ENCODE measurements at places on chromosomes 2 and 18. TPM values are rescaled to one million over a fixed set of nuclear protein-coding genes. Genes with fewer than 3 reads are reported as not detected.

ARHGEF4 gene
- polyA plus RNA-seq: 26.0 TPM

ANTXR1 gene
- 25.6 TPM for polyA plus RNA-seq

ZSWIM2 gene
- not detected for polyA plus RNA-seq

CASP10 gene
- polyA plus RNA-seq: not detected

CCDC74B gene
- 7.8 TPM for polyA plus RNA-seq

C1GALT1C1L gene
- not detected for polyA plus RNA-seq

CHN1 gene
- 90.2 TPM for polyA plus RNA-seq

RESP18 gene
- polyA plus RNA-seq: not detected

MAP2 gene
- polyA plus RNA-seq: 0.27 TPM

CHRNG gene
- polyA plus RNA-seq: 0.37 TPM

DNA sequence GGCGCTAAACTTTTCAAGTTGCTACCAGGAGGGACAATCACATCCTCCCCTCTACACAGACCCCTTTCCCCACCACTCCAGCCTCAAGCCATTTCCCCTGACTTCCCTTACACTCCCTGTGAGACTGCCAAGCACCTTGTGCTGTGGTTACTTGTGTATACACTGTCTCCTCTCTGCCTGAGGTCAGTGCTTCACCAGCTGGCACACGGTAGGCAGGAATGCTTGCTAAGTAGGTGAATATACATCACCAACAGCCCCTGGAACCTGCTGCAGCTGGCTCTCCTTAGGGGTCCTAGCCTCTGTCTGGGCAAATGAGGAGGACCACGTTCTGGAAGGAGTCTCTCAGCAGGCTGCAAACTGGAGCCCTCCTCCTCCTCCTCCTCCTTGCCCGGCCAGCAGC, 38.3 kb upstream of the ACAA2 start:
- DNase-seq: no peak
- H3K27ac ChIP-seq: no peak overlapping the region
- no peaks in the 10 kb centered on the region for H3K27me3 ChIP-seq

- H3K27me3 ChIP-seq: peaks cover 5% of the 10 kb centered on the region
- H3K27ac ChIP-seq: no peak overlapping the region
- H3K4me3 ChIP-seq: no peak overlapping the region
- DNase-seq: no peak
- H3K4me1 ChIP-seq: no peaks in the 10 kb centered on the region
Measured at GRCh38 chr2:204223046-204223445, 286.5 kb downstream of the ICOS start.

DNA sequence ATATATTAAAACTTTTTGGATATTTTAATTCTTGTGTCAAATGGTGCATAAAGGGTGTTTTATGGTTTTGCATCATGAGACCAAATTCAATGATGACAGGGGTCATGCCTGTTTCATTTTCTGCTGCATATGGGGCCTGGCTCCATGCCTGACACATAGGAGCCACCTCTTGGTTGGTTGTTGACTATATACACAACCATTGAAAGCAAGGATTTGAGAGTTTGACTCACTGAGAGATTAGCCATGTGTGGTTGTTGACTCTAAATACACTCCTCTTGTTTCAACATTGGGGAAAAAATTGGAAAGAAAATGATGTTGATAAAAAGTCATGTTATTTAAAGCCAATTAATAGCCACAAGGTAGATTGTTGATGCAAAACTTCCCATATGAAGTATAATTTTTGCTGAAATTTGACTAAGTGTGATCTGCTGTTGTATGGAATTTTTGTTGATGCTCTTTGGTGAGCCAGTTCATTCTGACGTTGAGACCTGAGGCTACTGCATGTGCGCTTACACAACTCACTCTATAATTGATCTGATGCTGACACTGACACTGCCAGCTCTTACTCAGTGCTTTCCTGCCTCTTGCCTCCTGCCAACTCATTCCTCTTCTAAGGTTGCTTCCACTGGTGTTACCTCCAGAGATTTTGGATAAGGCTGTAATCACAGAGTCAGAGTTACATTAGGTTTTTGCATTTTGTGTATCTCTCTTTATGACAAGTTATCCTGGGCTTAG, 446.2 kb upstream of the SLC14A2 start:
- no peak overlapping the region for H3K27ac ChIP-seq
- H3K36me3 ChIP-seq: no peaks in the 10 kb centered on the region
- peaks cover 73% of the 10 kb centered on the region for H3K27me3 ChIP-seq
- H3K4me3 ChIP-seq: no peak overlapping the region

GRCh38 chr18:33470216-33470615, 29.7 kb upstream of the CCDC178 start:
- H3K4me3 ChIP-seq: no peak overlapping the region
- no peak overlapping the region for H3K27ac ChIP-seq
- no peaks in the 10 kb centered on the region for H3K27me3 ChIP-seq
- no peaks in the 10 kb centered on the region for H3K36me3 ChIP-seq
- H3K4me1 ChIP-seq: no peaks in the 10 kb centered on the region

DNA sequence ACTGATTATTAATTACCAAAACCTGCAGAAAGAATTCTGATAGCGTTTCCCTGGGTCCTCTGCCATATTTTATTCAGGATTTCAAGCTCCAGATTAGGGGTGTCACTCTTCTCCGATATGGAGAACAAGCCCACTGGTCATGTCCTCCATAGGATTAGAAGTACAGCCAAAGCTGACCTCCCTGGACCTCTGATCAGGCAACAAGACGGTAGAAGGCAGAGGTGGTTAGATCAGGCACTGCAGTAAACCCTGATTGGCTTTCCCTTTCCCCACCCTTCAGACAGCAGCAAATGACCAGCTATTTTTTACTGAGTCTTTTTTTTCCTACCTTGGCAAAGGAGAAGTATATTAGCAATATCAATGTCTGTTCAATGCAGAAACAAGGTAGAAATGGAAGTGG, 37.7 kb downstream of the SPC25 start:
- peaks cover 8% of the 10 kb centered on the region for H3K4me1 ChIP-seq
- no peaks in the 10 kb centered on the region for H3K27me3 ChIP-seq
- DNase-seq: no peak
- no peak overlapping the region for H3K4me3 ChIP-seq

DNA sequence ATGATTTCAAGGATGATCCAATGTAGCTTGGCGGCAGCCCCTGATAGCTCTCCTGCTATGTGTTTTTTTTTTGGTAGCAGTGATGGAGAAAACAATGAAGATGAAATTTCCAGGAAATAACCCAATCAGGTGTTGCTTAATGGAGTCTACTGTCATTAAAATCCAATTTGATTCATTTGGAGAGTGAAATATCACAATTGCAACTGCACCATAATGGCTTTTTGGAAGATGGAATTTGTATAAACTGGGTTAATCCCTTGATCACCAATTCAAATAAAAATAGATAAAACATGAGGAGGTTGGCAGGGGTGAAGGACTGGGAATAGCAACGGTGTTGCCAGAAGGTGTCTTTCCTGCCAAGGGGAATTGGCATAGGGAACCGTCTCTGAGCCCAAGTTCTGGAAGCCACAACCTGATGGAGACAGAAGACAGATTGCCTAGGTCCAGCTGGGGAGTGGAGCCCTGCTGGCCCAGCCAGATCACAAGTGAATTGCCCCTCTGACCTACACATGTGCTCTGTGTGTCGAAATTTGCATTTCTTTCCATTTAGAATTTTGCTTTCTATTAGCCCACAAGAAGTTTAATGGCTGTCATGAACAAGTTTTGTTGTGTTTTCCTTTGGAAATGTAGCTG, 170.3 kb upstream of the SPRED2 start:
- no peaks in the 10 kb centered on the region for H3K4me1 ChIP-seq
- H3K36me3 ChIP-seq: no peaks in the 10 kb centered on the region
- no peak overlapping the region for H3K27ac ChIP-seq
- peaks cover 33% of the 10 kb centered on the region for H3K27me3 ChIP-seq

- no peaks in the 10 kb centered on the region for H3K36me3 ChIP-seq
- no peak overlapping the region for H3K4me3 ChIP-seq
- no peaks in the 10 kb centered on the region for H3K27me3 ChIP-seq
- no peaks in the 10 kb centered on the region for H3K4me1 ChIP-seq
- no peak overlapping the region for H3K27ac ChIP-seq
- peak; percentile 42 for DNase-seq
Measured at GRCh38 chr2:138846216-138846821, 66.1 kb upstream of the NXPH2 start.

DNA sequence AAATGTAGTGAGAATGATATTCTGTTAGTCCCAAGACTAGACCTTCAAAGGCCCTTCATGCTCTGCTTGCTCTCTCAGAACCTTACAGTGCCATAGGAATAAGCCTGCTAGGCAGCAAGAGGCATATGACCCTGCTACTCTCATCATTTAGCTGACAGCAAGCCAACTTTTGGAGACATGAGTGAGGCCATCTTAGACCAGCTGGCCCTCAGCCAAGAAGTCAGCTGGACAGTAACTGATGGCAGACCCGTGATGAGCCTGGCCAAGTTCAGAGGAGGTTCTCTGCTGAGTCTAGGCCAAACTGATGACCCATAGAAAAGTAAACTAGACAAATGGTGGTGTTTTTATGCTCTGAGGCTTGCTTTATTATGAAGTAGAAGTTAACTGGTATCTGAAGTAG, 82.6 kb downstream of the C18orf54 start:
- H3K36me3 ChIP-seq: no peaks in the 10 kb centered on the region
- H3K4me3 ChIP-seq: no peak overlapping the region
- no peak for DNase-seq
- no peaks in the 10 kb centered on the region for H3K4me1 ChIP-seq

GRCh38 chr18:49544362-49544761, 17.5 kb upstream of the LIPG start:
- H3K27ac ChIP-seq: no peak overlapping the region
- H3K4me1 ChIP-seq: peaks cover 9% of the 10 kb centered on the region
- H3K27me3 ChIP-seq: no peaks in the 10 kb centered on the region
- no peaks in the 10 kb centered on the region for H3K36me3 ChIP-seq

DNA sequence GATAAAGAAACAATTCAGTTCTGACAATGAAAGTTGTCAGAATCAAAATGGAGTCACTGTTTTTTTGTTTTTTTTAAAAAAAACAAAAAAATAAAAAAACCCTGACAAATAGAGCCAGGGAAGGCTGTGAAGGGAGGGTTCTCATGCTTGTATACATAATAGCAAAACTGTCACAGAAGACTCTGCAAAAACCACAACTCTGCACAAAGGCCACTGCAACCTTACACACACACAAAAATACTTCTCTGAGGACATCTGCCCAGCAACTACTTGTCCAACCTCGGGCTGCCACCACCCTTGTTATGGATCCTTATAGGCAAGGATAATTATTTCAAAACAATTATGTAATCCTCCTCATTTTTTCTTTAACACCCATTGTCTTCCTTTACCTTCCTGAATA, 41.9 kb upstream of the C2orf66 start:
- peaks cover 7% of the 10 kb centered on the region for H3K36me3 ChIP-seq
- no peak overlapping the region for H3K27ac ChIP-seq
- DNase-seq: no peak

GRCh38 chr2:195498176-195498575, 158.8 kb upstream of the SLC39A10 start:
- no peaks in the 10 kb centered on the region for H3K4me1 ChIP-seq
- H3K27me3 ChIP-seq: no peaks in the 10 kb centered on the region
- no peak overlapping the region for H3K27ac ChIP-seq
- no peak overlapping the region for H3K4me3 ChIP-seq

GRCh38 chr2:43024515-43025011, 201.8 kb downstream of the ZFP36L2 start:
- no peak overlapping the region for H3K27ac ChIP-seq
- peak; percentile 71 for DNase-seq
- H3K4me3 ChIP-seq: no peak overlapping the region
- no peaks in the 10 kb centered on the region for H3K36me3 ChIP-seq
- H3K4me1 ChIP-seq: peaks cover 4% of the 10 kb centered on the region

DNA sequence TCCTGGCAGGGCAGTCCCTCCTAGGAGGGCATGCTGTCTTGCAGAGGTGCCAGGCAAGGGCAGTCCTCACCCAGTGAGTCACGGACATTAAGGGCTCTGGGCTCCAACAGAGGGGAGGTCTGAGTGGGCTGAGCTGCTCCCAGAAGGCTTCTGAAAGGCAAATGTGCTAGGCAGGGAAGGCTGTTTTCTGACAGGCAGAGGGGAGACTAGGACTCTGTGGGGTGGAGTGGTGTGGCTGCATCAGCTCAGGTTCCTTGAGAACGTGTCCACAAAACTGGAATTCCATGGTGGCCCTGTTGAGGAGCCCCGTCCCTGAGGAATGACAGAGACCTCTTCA, 283.5 kb downstream of the MYCN start:
- H3K27me3 ChIP-seq: no peaks in the 10 kb centered on the region
- DNase-seq: no peak
- peaks cover 5% of the 10 kb centered on the region for H3K4me1 ChIP-seq

DNA sequence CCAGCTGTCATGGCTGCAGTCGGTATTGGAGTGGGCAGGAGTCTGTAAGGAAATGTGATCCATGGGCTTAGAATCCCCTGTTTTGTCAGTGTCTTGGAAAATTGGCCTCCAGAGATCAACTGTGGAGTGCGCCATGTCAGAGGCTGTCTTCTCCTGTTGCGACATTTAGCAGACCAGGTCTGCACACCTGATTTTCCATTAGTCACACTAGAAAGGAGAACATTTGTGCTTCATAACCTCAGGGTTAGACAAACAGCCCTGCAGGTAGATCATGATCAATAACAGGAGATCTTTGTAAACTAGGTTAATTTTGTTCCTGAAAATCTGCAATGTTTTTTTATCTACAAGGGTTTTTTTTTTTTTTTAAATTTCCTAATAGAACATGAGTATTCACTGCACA, 28.0 kb downstream of the LDLRAD4 start:
- no peaks in the 10 kb centered on the region for H3K27me3 ChIP-seq
- DNase-seq: no peak
- H3K27ac ChIP-seq: no peak overlapping the region
- no peaks in the 10 kb centered on the region for H3K36me3 ChIP-seq
- no peak overlapping the region for H3K4me3 ChIP-seq
- no peaks in the 10 kb centered on the region for H3K4me1 ChIP-seq

DNA sequence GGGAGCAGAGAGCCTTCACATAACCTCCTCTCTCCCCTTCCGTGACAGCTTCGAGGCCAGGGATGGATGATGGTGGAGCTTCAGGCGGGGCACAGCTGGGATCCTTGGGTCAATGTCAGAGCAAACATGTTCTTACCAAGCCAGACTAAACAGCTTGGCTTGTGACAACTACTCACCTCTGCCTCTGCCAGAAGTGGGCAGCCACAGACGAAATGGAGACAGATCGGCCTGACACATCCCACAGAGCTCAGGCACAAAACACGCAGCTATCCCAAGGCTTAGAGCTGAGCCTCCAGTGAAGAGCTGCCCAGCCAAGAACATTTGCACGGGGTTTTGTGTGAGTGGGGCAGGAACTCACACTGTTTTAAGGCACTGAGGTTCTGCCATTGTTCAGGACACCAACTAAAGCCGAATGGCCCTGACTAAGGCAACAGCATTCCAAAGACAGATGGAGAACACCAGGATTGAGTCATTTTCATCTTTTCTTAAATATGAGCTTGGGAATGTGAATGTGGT, 12.8 kb downstream of the PXDN start:
- peaks cover 30% of the 10 kb centered on the region for H3K4me1 ChIP-seq
- H3K27me3 ChIP-seq: no peaks in the 10 kb centered on the region
- H3K27ac ChIP-seq: no peak overlapping the region

DNA sequence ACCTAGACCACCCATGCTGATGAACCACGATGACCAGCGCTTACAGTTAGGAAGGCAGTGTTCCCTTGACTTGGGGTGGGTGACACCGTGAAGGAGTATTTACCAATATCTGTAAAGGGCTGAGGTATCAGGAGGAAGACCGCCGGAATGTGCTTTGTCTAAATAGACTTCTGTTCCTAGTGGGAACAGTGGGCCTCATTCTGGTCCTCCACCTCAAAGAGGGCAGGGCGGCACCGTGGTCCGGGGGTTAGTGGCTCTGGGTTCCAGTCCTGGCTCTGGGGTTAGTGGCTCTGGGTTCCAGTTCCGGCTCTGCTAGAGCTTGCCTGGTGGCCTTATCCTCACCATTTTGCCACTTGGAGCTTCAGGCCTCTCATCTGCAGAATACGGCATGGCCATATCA, 91.6 kb upstream of the SMAD2 start:
- H3K27ac ChIP-seq: no peak overlapping the region
- no peak for DNase-seq
- no peaks in the 10 kb centered on the region for H3K36me3 ChIP-seq
- no peak overlapping the region for H3K4me3 ChIP-seq
